Lower lobe of right lung (tissue), 2 donors: ENCODE measurements at places on chromosomes 3 and 15. TPM values are rescaled to one million over a fixed set of nuclear protein-coding genes. Genes with fewer than 3 reads are reported as not detected.

The ANKRD34C gene
- total RNA-seq, result not detected

The CHSY1 gene
- total RNA-seq, result 25.6 TPM

- H3K4me1 ChIP-seq, result peaks cover 14% of the 10 kb centered on the region
- no peaks in the 10 kb centered on the region for H3K36me3 ChIP-seq
- H3K27ac ChIP-seq, result peak overlapping the region; percentile 36
- no peak overlapping the region for H3K4me3 ChIP-seq
- H3K27me3 ChIP-seq, result peaks cover 8% of the 10 kb centered on the region
- DNase-seq, result peak; percentile 59
These were observed 90.7 kb downstream of the TMEM266 start for GRCh38 chr15:76150513-76150912.

DNA sequence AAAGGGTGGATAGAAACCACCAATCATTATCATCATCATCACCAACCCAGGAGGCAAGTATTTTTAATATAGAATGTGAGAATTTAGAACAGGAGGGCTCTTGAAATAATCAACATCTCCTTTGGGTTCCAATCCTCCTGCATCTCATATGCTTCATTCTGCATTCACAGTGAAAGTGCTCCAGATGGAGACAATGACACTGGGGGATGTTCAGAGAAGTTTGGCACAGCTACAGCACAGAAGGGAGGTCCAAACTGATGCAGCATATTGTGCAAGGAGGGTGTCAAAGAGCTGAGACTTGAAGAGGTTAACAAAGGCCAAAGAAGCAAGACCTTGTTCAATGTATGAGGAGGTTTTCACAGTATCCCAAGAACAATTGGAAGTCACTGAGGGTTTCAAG is 767.1 kb downstream of the NTRK3 start:
- DNase-seq, result no peak
- no peaks in the 10 kb centered on the region for H3K4me1 ChIP-seq
- no peaks in the 10 kb centered on the region for H3K27me3 ChIP-seq
- no peak overlapping the region for H3K4me3 ChIP-seq
- no peaks in the 10 kb centered on the region for H3K36me3 ChIP-seq
- H3K27ac ChIP-seq, result no peak overlapping the region
